ENCODE measurements at places on chromosomes 6 and 20. TPM values are rescaled to one million over a fixed set of nuclear protein-coding genes. Genes with fewer than 3 reads are reported as not detected.

IL17F gene
- not detected for total RNA-seq

HLA-DRB1 gene
- total RNA-seq: 1.4 TPM

ZNF341 gene
- 9.6 TPM for total RNA-seq

- no peaks in the 10 kb centered on the region for H3K4me1 ChIP-seq
- no peak overlapping the region for H3K27ac ChIP-seq
- no peaks in the 10 kb centered on the region for H3K27me3 ChIP-seq
- no peak for DNase-seq
- no peaks in the 10 kb centered on the region for H3K36me3 ChIP-seq
- no peak overlapping the region for H3K4me3 ChIP-seq
Measured at GRCh38 chr20:24816907-24817306, 132.2 kb upstream of the CST7 start.

GRCh38 chr6:12555267-12555666, 161.3 kb upstream of the PHACTR1 start:
- no peaks in the 10 kb centered on the region for H3K27me3 ChIP-seq
- peaks cover 10% of the 10 kb centered on the region for H3K36me3 ChIP-seq
- DNase-seq: no peak
- no peak overlapping the region for H3K4me3 ChIP-seq
- H3K4me1 ChIP-seq: no peaks in the 10 kb centered on the region

MAK gene
- total RNA-seq: 0.21 TPM

GRCh38 chr20:5928836-5929715, 21.3 kb downstream of the TRMT6 start:
- H3K4me3 ChIP-seq: no peak overlapping the region
- no peaks in the 10 kb centered on the region for H3K4me1 ChIP-seq
- DNase-seq: no peak
- H3K27me3 ChIP-seq: peaks cover 8% of the 10 kb centered on the region

DNAAF9 gene
- total RNA-seq: 8.1 TPM

LHFPL5 gene
- total RNA-seq: not detected

LRRN4 gene
- 0.64 TPM for total RNA-seq

DNA sequence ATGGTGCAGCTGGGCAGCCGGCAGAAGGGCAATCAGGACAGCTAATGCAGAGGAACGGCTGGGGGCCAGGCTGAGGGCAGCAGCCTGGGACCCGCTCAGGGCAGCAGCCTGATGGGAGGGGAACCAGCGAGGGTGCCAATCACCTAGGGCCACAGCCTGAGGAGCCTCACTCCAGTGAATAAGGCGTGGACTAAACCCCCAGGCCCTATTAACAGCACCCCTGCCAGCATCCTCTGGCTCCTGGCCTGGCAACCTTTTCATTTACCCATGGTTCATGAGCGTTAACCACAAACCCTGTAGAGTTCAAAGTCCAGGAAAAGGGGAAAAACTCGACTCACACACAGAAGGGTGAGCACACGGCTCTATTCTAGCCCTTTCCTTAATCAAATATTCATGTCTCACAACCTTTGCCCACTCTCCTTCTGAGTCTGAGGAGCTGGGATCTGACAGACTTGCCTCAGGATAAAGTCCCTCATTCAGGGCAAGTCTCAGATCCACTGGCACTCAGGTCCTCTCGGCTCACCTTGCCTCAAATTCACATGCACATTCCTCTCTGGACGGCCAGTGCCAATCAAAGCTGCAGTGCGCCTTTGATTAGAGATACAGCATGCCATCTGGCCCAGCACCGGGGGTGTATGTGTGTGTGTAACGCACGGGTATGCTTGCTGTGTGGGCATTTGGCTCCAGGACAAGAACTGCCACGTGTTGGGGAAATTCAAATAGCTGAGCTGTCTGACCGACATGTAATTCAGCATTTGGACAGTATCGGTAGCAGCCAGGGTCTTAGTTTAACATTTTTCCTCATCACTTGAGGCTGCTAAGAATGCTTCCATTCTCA, 86.9 kb upstream of the TRAF3IP2 start:
- H3K27ac ChIP-seq: 0 out of 2 replicates have a peak overlapping the region, but pooled peaks have one; percentile 15
- peaks cover 15% of the 10 kb centered on the region for H3K36me3 ChIP-seq
- no peaks in the 10 kb centered on the region for H3K27me3 ChIP-seq
- no peak overlapping the region for H3K4me3 ChIP-seq
- DNase-seq: no peak

DNA sequence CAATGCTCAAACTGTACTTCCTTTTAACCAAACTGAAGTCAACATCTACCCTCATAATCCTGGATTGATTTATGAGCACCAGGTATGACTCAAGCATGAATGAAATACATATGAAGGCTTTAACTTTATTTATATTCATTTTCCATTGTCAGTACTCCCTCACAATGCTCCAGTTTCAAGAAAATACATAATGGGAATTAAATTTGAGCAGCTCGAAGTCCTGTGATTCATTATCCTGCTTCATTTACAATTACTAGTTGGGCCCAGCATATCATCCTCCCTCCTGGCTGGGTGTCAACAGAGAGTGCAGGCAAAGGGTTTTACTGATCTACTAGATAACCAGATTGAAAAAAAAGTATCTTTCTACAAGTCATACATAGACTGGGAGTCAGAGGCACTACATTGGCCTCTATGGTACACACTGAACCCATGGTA, 10.1 kb downstream of the SAMHD1 start:
- H3K4me3 ChIP-seq: no peak overlapping the region
- no peak for DNase-seq
- H3K4me1 ChIP-seq: peaks cover 13% of the 10 kb centered on the region
- H3K27ac ChIP-seq: peak overlapping the region; percentile 75

DNA sequence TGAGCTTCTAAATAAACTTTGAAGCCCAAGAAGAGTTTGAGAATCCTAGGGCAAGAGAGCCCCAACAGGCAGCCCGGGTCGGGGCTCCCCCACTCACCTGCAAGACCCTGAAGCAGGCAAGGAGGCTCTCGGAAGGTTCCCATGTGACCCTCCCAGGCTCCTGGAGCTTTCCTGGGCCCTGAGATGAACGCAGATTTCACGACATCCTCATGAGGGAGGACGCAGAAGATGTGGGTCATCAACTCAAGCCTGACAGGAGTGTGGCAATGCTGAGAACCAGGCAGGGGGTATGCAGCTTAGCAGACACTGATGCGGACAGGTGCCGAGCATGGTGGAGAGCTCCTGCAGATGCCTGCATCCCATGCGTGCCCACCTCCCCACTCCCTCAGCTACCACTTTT, 184.5 kb upstream of the SLC24A3 start:
- DNase-seq: no peak
- H3K27me3 ChIP-seq: peaks cover 5% of the 10 kb centered on the region
- H3K4me3 ChIP-seq: no peak overlapping the region
- no peak overlapping the region for H3K27ac ChIP-seq
- no peaks in the 10 kb centered on the region for H3K4me1 ChIP-seq

- peaks cover 2% of the 10 kb centered on the region for H3K4me1 ChIP-seq
- H3K27ac ChIP-seq: no peak overlapping the region
- H3K36me3 ChIP-seq: no peaks in the 10 kb centered on the region
- H3K4me3 ChIP-seq: no peak overlapping the region
- DNase-seq: no peak
Measured at GRCh38 chr6:6395581-6396197, 75.2 kb upstream of the F13A1 start.

PRICKLE4 gene
- 1.5 TPM for total RNA-seq

NEDD9 gene
- 8.3 TPM for total RNA-seq

DNA sequence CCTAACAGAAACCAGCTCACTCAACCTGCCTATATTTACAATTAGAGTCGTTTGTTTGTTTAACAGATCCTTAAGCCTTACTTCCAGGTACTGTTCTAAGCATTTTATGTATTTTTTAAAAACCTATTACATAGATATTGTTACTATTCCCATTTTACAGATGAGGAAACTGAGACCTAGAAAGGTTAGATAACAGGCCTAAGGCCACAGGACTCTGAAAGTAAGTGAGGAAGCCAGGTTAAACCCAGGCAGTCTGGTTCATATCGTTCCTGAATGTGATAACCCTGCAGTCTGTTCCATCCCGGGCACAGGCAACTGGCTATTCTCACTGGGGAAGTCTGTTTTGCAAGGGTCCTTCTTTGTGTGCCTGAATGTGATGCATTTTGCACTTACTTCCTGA, 322.2 kb downstream of the FARS2 start:
- no peak overlapping the region for H3K27ac ChIP-seq
- H3K4me3 ChIP-seq: no peak overlapping the region
- H3K36me3 ChIP-seq: peaks cover 11% of the 10 kb centered on the region
- H3K4me1 ChIP-seq: peaks cover 3% of the 10 kb centered on the region

GRCh38 chr6:81450180-81450579, 302.3 kb downstream of the TENT5A start:
- no peaks in the 10 kb centered on the region for H3K36me3 ChIP-seq
- H3K4me3 ChIP-seq: no peak overlapping the region
- no peak overlapping the region for H3K27ac ChIP-seq
- H3K4me1 ChIP-seq: no peaks in the 10 kb centered on the region

EYA4 gene
- total RNA-seq: 0.32 TPM

COL21A1 gene
- total RNA-seq: 4.4 TPM

- H3K27me3 ChIP-seq: no peaks in the 10 kb centered on the region
- peaks cover 20% of the 10 kb centered on the region for H3K4me1 ChIP-seq
- peak overlapping the region; percentile 90 for H3K27ac ChIP-seq
- H3K4me3 ChIP-seq: no peak overlapping the region
Measured at GRCh38 chr6:29525311-29525639, 34.3 kb downstream of the UBD start.

DNA sequence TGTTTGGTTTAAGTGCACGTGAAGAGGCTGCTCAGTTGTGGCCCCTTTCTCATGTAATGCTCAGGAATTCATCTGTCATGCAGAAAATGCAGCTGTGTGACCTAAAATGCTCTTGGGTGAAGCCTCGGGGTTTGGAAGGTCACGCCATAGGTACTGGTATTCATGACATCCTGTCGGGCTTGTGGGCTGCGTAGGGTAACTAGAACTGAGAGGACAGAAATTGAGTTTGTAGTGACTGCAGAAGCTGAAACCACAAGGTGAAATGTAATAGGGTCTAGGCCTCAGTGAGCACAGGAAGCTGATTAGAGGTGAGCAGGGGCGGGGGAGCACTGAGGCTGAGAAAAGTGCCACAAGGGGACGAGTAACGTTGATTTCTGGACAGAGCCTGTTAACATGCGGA, 128.8 kb downstream of the SOBP start:
- H3K36me3 ChIP-seq: no peaks in the 10 kb centered on the region
- H3K4me1 ChIP-seq: peaks cover 78% of the 10 kb centered on the region
- no peaks in the 10 kb centered on the region for H3K27me3 ChIP-seq
- peak overlapping the region; percentile 85 for H3K27ac ChIP-seq

Measured in WTC11 (cell line).